CD4-positive, alpha-beta T cell treated with Interleukin-15 for 4 hours (primary cell): ENCODE measurements at places on chromosomes 3 and 15.

- DNase-seq = no peak
These were observed 258.9 kb downstream of the PDZRN3 start for GRCh38 chr3:73365756-73366397.

DNA sequence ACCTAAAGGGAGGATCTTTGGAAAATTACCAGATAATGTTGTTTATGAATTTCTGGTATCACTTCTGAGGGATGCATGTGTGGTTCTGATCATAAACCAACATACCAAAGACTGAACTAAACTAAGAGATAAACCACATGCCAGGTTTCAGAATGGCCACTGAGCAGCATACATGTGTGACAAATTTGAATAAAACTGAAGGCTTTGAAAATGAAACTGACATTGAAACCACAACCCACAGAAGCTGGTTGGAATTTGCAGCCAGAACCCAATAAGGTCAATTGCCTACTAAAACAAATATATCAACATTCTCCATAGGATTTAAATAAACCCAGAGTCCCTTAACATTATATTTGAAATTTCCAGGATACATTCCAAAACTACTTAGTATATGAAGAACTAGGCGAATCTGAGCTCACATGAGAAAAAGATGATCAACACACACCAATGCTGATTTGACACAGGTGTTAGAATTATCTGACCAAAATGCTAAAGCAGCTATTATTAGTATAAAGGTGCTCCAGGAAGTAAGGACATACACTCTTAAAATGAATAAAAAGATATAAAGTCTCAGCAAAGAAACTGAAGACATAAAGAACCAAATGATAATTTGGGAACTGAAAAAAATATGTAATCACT, 125.0 kb downstream of the ZNF280D start:
- no peak for DNase-seq

DNA sequence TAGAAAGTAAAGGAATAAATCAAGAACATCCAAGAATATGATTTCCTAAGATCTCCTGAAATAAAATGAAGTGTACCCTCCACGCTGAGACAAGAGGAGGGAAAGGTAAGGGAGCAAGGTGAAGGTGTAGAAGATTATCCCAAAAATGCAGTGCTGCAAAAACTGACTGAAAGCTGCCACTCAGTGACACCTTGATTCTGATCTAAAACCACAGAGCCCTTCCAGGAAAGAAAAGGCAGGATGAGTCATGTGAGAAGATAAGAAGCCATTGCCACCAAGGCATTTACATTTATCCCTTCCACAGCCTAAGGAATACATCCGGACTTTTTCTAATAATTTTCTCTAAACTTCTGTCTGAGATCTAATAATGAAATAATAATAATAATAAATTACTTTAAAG, 49.9 kb downstream of the IGSF11 start:
- no peak for DNase-seq

DNA sequence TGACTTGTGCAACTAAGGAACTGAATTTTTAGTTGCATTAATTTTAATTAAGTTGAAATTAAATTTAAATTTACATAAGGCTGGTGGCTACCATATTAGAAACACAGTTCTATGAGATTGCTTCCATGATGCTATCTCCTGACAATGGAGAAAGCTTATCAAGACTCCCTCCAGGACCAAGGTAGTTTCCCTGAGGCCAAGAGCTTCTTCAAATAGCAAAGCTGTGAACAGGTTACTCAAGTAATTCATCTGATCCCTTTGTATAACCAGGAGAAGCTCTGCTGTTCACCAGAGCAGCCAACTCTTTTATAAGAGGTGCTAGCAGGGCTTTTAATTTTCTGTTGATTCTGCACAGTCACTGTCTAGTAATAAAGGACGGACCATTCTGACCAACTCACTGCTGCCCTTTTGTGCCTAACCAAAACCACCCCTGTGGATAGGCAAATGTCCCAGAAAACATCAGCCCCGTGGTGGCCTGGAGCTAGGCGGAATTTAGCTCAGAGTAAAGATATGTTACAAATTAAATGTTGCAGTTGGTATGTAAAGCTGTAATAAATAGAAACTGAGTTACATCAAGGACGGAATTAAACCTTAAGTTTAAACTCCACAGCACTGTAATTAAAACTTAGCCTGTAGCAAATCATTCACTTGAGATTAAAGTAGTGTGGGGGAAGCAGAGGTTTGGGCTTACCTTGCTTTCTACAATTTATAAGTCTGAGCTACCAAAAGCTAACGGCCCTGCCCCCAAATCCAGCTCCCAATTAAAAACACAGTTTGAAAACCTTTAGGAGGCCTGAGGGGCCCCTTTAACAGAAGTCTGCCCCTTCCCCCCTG, 55.6 kb upstream of the LRTM1 start:
- DNase-seq = no peak

DNA sequence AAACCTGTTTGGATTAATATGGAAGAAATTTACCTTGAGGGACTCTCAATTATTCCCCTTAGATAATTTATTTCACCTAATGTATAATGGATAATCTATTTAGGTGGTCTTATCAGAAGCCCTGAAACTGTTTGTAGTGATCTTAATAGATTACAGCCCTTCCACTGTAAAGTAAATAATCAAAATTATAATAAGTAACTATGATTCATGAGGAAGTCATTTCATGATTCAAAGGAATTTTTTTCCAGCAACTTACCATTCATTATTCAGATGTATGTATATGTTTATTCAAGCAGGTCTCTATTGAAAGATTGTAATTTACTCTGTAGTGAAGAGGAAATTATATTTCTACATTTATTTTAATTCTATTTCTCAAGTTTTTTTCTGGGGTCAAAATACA, 250.6 kb upstream of the ROBO1 start:
- no peak for DNase-seq

- DNase-seq = no peak
These were observed 27.7 kb upstream of the MYH15 start for GRCh38 chr3:108538083-108538482.

DNA sequence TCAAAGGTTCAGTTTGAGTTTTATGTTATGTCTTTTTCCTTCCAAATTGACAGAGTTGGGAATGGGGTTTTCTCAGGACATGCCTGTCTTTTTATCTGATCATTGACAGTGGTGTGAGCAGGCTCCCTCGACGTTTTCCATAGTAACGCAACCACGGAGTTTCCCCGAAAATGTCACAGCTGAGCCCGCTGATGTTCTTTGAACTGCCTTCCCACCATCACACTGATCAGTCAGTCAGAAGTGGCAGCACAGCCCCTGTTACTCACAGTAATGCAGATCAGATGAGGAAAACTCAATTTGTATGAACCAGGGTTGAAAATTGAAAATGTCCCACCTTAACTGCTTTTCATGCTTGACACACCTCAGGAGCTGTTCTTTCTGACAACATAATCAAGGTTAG, 210.4 kb downstream of the NECTIN3 start:
- DNase-seq = no peak

- DNase-seq = no peak
These were observed 41.2 kb upstream of the PIAS1 start for GRCh38 chr15:68012911-68013310.

GRCh38 chr3:11287404-11287803, 15.2 kb downstream of the ATG7 start:
- no peak for DNase-seq

DNA sequence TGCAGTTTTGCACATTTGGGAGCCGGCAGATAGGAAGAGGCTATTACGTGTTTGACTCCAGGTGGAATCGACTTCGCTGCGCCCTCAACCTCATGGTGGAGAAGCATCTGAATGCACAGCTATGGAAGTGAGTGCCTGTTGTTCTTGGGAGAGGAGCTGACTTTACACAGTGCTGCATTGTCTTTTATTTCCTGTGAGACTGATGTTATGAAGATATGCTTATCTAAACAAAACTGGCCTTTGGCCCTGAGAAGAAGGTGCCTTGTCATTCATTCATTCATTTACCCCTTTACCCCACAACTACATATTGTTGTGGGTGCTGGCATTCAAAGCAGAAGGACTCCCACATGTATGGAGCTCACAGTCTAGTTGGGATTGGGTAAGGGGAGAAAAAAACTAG, 32.6 kb downstream of the PSMD6 start:
- no peak for DNase-seq

DNA sequence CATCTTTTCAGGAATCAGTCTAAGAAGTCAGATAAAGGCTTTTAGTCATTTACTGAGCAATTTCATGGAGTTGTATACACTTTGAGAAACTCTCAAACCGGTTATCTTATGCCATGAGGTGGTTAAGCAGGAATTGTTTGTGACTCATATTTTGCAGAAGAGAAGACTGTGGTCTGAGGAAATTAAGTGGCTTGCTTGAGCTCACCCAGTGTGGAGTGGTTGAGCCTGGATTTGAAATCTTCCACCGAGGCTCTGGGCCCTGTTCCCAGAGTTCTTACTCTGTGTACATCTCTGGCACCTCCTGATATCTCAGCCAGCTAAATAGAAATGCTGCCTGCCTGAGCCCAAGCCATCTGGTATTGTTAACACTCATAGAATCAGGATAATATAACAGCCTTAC, 37.8 kb upstream of the BCL6 start:
- DNase-seq = no peak

DNA sequence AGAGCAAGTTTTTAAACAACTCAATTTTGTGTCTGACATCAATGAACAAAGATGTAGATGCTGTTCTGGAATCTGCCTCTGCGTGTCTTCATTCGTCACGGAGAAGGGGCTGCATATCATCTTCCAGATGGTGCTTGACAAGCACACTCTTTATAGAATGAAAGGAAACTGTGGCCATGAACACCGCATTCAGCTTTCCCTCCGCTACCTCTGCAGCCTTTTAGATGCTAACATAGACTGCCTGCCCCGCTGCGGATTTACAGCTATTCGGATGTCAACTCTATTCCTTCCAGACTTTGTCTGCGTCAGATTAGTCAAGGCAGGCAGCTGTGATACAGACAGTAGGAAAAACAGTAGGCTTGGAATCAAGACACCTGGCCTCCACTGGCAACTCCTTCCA, 232.9 kb downstream of the TJP1 start:
- no peak for DNase-seq

GRCh38 chr3:39869890-39870289, 60.5 kb downstream of the MYRIP start:
- DNase-seq = no peak

GRCh38 chr3:63745757-63746156, 73.3 kb upstream of the C3orf49 start:
- no peak for DNase-seq

DNA sequence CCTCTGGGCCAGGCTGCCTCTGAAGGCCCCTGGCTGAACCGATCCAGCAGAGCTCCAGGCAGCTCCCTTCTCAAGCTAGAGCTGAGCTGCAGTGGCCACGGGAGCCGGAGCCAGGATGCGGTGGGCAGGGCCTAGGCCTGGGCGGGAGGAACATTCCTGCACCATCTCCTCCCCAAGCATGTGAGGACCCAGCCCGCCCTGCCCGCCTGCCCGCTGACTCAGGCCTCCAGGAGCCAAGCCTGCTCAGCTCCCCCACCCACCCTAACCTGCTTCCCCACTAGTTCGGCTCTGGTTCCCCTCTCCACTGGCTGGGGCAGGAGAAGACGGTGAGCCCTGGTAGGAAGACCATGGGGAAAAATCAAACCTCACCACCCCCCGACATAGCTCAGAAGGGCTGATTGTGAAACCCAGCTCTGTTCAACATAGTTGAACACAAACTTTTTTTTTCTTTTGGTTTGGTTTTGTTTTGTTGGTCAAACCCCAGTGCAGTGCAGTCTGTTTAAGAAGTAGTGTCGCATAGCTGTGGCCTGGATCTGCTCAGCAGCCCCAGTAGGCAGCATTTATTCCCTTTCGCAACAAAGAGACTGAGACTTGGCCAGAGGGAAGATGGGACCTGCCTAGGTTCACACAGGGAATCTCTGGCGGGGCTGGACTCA, 13.5 kb downstream of the SNX33 start:
- DNase-seq = no peak

GRCh38 chr3:168989396-168989795, 674.1 kb downstream of the MECOM start:
- DNase-seq = no peak

DNA sequence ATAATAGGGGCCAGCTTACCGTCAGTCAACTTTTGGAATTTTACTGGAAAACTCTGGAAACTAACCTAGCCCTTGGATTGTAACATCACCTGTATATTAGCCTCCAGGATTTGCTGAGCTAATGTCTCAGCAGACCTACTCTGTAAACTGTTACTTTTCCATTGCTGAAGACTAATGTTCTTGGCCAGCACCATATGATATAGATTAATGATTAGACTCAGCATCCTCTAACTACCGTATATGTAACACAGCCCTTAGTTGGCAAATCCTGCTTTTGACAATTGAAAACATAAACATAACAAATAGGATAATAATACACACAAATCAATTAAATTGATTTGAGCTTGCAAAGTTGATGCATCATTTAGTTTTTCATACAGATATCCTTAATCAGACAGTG, 26.6 kb upstream of the GBE1 start:
- no peak for DNase-seq

GRCh38 chr3:5278666-5279065, 91.2 kb downstream of the EDEM1 start:
- DNase-seq = no peak

GRCh38 chr15:101053261-101053660, 134.1 kb downstream of the LRRK1 start:
- no peak for DNase-seq

- DNase-seq = no peak
These were observed 126.5 kb downstream of the CMSS1 start for GRCh38 chr3:99943931-99944761.

GRCh38 chr15:75468913-75469598, 17.6 kb upstream of the SIN3A start:
- DNase-seq = no peak

DNA sequence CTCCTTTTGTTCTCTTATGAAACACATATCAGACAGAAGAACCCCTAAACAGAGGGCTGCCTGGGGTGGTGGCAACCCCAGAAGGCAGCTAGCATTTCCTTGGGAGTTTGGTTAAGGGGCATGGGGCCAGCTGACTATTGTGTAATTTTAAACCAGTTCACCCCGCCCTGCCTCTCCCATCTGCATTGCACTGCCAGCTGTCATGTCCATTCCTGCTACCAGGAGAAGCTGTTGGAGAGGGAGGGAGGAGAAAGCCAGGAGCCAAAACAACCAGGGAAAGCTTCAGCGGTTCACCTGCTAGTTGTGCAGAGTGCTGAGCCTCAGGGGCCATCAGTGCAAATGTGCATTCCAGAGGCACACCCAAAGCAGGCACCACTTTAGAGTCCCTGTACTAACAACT, 47.6 kb upstream of the ATP1B3 start:
- DNase-seq = no peak
